ENCODE measurements at places on chromosomes 5 and 9.

DNA sequence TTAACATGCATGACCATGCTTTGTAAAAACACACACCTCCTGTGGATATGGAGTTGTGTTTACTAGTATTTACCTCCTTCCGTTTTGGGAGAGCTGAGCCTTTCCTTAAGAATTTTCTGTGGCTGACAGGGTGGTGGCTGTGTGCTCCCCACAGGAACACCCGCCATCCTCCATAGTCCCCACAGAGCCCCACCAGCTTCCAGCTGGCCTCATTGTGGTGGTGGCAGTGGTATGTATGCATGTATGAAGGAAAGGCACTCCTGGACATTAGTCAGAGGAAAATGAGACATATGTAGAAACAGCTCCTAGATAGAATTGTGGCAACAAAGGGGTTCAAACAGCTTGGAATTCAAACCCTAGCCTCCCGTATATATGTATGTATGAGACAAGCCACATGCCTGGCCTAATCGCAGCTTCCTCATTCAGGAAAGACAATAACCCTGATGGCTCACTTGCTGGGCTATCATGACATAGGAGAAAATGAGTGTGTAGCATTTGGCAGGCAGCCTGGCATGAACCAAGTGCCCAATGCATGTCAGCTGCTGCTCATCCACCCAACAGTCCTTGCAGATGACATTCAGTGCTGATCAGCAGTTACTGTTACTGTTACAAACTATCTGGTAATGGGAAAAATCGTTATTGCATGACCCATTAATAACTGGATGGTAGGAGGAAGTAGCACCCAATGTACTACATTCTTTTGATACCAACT is 459.7 kb downstream of the EBF1 start:
- no peak for DNase-seq

DNA sequence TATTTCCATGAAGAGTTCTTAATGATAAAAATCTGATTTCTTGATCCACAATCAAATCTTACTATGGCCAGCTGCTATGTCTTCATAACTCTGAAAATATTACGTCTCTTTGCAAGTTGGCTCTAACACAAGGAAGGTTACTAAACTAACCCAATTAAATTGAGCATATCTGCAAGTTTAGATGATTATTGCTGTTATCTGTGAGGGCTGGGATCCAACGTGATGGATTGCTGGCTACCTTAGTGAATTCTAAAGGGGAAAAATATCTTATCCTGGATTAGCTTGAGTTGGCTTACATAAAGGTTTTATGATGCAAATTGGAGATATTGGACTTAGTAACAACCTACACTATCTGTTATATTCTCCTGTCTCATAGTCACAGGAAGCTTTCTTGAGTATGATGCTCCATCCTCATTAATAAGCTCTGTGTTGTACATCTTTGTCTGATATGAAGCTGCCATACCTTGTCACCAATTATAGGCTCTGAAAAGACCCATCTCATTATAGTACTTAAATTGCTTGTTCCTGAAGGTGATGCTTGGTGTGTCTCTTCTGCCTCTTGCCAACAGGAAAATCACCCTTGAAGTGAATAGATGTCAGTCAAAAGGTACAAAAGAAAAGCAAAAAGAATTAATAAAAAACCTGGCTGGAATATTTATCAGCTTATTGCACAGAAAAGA is 733.0 kb upstream of the MEF2C start:
- no peak for DNase-seq

GRCh38 chr9:16553869-16554540 is 316.5 kb downstream of the BNC2 start:
- DNase-seq: no peak

DNA sequence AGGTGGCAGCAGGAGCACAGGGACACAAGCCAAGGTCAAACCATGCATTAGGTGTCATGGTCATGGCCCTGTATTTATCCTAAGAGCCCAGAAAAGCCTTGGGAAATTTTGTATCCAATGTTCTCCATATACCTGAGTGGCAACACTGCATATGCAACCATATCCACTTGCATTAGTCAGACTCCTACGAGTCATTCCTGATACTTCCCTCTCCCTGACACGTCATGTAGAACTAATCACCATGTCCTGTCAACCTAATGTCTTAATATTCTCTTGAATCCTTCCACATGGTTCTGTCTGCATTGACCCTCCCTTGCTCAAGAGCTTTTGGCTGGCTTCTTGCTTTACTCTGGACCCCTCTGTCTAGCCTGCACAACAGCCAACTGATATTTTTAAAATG is 9.4 kb downstream of the SCGB3A2 start:
- no peak for DNase-seq

GRCh38 chr9:11142965-11143738 is 530.4 kb upstream of the PTPRD start:
- no peak for DNase-seq

GRCh38 chr5:33726422-33727165 is 165.2 kb downstream of the ADAMTS12 start:
- no peak for DNase-seq

DNA sequence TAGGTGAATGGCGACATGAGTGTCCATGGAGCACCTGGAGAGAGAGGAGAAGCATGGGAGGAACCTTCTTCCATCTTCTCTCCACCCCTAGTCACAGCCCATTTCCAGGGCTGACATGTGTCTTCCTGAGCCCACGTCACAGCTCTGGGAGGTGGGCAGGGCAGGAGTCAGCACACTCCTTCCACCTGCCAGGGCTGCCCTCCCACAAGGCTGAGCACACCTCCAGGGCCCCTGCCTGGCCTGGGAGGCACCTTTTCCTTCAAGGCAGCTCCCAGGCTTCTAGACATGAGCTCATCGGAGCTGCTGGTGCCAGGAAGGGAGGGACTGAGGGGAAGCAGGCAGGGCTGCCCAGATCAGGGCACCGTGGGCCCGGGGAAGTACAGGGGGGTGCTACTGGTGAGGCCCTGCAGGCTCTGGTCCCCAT is 13.6 kb upstream of the SYNPO start:
- DNase-seq: no peak

- DNase-seq: no peak
These were observed 2.2 kb downstream of the RACK1 start for GRCh38 chr5:181241393-181241975.

DNA sequence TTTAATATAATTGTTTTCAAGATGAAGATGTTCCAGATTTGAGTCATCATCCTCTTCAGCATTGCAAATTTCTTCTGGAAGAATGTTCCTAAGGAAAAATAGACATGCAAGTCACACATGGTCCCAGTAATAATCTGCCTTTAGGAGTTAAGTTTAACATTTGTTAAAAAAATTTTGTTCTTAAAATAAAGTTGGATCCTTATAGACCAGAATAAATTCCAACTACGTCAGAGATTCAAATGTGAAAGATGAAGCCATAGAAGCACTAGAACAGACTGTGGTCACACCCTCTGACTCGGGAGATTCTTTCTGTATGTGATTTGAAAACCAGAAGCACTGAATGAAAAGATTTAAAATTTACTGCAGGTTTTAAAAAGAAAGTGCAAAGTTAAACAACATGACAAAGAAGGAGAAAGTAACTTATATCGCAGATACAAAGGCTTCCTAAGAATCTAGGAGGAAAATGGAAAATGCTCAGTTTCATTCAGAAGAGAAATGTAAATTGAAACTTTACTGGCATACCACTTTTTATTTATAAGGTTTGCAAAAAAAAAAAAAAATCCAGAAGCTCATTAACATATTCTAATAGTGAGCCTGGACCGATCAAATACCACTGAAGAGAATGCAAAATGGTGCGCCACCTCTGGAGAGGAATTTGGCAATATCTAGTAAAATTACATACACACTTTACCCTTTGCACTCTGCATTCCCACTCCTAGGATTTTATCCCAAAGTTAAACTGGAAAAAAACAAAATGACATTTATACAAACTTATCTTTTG is 14.3 kb upstream of the ASPN start:
- DNase-seq: no peak

DNA sequence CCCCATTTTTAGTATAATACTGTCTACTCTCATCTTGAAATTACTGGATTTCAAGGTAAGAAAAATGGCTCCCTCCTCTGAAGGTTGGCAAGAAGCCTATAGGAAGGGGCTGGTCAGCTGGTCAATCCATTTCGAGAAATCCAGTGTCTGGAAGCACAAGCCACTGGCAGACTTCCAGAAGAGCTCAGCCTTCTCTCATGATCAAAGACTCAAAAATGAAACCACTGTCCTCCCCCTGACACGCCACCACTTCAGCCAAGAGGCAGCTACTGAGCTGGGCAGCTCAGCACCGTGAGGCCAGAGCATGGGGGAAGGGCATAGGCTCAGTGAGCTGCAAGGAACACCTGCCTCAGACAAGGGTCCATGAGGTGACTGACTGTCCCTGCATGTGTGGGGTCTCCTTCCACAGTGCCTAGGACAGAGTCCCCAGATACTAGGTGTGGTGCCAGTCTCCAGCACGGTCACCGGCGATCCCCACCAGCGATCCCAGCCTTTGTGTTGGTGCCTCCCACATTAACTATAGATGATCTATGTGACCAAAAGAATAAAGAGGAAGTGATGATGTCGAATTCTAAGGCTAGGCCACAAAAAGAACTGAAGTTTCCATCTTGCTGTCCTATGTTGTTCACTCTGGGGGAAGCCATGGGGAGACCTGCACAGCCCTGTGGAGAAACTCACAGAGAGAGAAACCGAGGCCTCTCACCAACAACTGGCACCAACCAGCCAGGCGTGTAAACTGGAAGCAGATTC is 100.1 kb upstream of the LRRTM2 start:
- no peak for DNase-seq

GRCh38 chr5:117286813-117287212 is 712.2 kb upstream of the SEMA6A start:
- DNase-seq: no peak

GRCh38 chr9:20558566-20559016 is 63.7 kb downstream of the MLLT3 start:
- DNase-seq: no peak

DNA sequence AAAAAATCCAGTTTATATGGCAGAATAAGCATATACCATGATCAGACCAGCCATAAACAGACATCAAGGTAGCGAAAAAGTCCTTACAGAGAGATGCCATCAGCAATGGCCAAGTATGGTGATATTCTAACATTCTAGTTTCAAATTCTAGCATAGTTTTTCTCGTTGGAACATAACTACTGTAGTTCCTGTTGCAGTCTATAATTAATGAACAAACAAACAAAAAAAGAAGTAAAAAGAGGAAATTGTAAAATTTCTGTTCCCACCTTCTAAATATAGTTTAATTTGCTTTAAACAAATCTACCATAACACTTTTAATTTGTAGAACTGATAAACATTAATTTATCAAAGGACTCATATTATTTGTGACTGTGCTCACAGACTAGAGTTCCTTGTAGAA is 9.9 kb upstream of the CD180 start:
- no peak for DNase-seq

- no peak for DNase-seq
These were observed 4.9 kb upstream of the SCGB3A1 start for GRCh38 chr5:180596115-180596667.

DNA sequence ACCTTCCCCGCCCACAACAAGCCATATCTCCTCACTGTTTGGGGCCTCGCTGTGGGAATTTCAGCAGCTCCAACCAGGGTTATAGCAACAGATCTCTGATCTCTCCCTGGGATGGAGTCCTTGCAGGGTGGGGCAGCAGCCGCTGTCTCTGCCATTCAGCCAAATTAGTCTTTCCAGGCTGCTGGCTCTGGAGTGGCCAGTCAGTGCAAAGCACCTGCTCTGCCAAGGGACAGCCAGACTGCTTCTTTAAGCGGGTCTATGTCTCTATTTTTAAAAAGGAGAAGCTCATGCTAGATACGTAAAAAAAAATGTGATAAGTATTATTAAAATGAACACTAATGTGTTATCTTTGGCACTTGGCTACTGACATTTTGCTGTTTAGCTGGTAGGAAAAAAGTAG is 380.2 kb downstream of the CDH10 start:
- DNase-seq: no peak

DNA sequence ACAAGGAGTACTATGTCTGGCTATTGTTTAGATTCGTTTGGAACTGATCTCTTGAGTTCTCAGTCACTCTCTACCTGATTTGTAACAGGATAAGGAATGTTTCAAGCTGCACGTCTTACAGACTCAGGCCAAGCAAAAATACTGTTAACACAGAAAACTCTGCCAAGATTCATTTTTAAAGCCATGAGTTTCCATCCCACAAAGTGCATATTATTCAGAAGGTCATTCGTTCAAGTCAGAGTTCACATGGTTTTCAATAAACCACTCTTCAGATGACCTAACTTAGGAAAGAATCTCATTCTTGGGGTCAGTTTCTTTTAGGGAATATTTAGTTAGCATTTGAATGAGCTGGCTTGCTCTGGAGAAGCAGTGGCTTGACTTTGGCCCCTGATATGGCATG is 49.3 kb downstream of the F2R start:
- DNase-seq: no peak

DNA sequence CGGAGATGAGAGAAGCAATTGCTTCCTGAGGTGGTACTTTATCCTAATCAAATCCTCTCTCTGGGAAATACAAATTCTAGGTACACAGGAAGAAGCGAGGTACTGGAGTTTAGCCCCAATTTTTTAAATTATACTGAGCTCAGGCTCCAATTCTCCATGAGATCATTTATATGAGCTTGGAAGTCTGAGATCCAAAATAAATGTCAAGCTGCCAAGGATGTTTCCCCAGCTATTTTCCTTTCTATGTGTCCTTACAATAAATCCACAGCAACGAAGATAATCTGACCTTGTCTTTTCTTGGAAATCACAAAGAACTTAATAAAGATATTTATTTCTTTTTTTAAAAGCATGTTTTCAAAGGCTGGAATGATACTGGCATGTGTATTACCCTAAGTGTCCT is 597.3 kb downstream of the GABRG2 start:
- no peak for DNase-seq

DNA sequence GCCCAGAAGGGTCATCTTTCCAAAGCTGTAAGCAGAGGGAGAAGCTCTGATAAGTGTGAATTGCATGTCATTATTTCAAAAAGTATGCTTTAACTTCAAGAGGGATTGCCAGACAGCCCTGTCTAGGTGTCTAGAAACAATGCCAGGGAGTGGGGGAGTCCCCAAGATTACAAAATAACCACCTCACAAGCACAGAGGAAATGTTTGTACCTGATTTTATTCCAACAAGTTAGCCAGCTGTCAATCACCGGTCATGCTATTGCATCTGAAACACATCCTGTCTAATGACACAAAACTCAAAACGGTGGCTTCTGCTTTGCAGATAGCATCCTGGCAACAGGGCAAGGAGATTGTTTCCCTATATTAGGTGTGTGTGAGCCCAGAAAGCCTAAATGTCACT is 154.2 kb upstream of the WWC1 start:
- no peak for DNase-seq

GRCh38 chr9:96219900-96220257 is 82.1 kb downstream of the HSD17B3 start:
- DNase-seq: no peak

GRCh38 chr5:962801-963200 is 45.8 kb upstream of the NKD2 start:
- DNase-seq: no peak

GRCh38 chr9:127123064-127123890 is 842 bp upstream of the ANGPTL2 start:
- DNase-seq: no peak

GRCh38 chr5:108521841-108522506 is 140.1 kb upstream of the FBXL17 start:
- DNase-seq: no peak
